Activated CD8-positive, alpha-beta memory T cell treated with anti-CD3 and anti-CD28 coated beads, Interleukin-2, amount 50 U/mL, for 4 hours (primary cell): ENCODE measurements at places on chromosomes 1 and 21.

DNA sequence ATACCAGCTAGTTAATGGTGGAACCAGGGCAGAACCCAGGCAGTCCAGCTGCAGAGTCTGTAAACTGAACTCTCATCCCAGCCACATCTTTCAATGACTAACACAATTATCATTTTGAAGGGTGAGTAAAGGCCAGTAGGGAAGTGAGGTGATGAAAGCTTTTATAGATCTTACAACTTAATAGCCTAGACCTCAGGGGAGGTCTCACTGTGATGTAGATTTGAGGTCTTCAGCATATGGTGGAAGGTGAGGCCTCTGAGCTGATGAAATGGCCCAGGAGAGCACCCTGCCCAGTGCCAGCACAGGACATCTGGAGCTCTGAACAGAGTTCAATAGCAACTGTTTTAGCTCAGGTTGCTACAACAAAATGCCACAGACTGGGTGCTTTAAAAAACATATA is 44.8 kb upstream of the POU2F1 start:
- DNase-seq = no peak

DNA sequence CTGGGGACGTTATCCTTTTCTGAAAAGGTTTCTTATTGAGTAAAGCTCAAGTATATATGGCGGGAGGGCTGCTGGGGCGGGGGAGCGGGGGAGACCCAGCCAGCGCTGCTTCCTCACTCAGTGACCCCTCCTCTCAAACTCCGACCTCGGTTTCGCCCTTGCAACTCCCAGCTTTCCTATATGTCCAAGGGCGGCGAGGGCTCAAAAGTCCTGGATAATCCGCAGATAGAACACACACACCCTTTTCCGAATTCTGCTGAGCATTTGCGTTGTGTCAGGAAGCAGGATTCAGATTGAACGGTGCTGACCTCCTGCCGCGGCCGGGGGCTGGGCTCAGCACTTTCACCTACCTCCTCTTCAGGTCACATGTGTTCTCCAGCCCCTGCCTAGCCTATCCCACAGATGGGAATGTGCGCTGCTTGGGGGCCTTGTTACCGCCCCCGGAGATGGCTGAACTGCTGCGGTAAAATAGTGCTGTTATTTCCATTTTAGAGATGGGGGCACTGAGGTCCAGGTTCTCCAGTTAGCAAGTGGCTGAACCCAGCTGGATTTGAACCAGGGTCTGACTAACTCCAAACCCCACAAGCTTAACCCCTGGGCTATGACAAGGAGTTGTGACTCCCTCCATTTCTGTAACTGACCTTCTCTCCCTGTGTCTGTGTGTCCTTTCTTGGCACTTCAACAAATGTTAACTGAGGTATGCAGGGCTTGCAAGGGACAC is 795 bp upstream of the AHDC1 start:
- no peak for DNase-seq

GRCh38 chr1:173995475-173995874 is 26.7 kb downstream of the RC3H1 start:
- DNase-seq = no peak

GRCh38 chr1:107726860-107727259 is 238.1 kb downstream of the VAV3 start:
- DNase-seq = no peak

DNA sequence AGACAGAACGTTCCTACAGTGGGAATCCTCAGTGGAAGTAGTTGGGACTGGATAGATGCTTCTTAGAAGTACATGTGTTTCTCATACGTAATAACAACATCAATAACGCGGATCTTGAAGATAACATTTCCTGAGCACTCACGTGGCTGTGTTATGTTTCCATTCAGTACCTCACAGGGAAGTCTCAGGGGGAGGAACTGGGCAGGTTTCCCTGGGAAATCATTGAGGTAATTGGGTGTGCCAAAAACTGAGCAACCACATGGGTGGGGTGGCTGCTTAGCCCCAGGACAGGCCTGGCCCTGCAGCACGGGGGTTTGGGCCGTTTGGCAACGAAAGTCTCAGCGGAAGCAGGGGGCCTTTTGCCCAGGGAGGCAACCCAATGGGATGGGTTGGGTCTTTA is 133.8 kb downstream of the ZSCAN20 start:
- DNase-seq = no peak
